ENCODE measurements at places on chromosomes 2 and 18.

DNA sequence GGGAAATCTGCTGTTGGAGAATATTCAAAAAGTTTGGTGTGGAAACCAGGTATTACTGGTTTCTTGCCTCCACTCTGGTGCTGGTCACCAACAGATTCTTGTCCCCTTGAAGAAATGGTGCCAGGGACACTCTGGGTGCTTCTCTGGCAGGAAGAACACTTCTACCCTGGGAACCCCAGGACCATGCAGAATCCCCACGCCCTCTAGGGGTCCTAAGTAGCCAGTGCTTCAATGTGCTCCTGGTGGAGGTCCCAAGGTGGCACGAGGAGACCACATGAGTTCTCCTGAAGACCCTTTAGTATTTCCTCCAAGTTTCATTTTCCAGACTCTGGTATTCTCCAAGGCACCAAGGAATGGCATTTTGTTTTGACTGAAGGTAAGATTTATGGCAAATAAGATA lies 380.6 kb downstream of the TSN start:
- DNase-seq = no peak

- DNase-seq = no peak
Observed at GRCh38 chr2:189402932-189403331, 38.3 kb upstream of the WDR75 start.

DNA sequence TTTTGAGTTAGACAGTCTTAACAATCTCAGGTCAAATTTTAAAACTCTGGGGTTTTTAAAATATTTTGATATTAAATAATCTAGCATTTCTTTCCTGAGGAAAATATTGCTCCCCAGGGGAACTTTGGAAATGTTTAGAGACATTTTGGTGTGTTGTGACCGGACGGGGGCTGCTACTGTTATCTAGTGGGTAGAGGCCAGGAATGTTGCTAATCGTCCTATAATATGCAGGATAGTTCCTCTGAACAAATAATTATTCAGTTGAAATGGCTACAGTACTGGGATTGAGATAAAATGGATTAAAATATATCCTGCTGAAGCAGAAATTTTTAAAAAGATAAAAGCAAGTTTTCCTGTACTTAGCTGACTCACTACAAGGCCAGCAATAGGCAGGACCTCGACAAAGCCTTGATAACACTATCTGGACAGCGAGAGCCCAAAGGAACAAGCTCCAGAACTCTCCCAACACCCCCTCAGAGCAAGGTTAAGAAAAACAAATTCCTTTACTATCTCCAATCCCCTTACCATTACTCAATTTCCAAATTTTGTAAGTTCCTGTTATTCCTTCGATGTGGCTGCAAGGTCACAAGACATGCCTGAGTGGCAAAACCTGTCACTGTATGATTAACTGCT lies 1407.4 kb downstream of the SUCLG1 start:
- DNase-seq = no peak

DNA sequence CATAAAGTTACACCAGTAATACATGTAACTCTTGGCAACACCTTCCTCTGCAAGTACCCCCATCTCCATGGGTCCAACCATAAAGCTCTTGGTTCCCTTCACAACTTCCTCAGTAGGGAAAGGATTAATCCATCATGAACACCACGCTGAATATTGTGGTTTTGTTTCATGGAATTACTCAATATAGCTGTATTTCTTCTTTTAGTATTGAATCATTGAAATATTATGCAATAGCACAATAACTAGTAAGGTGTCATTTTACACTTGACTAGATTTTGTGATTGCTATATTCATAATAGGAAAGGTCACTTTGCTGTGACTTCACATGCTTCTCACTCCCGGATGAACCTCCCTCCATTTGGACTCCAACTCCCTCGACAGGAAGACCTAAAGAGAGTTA lies 29.7 kb upstream of the PID1 start:
- DNase-seq = no peak

DNA sequence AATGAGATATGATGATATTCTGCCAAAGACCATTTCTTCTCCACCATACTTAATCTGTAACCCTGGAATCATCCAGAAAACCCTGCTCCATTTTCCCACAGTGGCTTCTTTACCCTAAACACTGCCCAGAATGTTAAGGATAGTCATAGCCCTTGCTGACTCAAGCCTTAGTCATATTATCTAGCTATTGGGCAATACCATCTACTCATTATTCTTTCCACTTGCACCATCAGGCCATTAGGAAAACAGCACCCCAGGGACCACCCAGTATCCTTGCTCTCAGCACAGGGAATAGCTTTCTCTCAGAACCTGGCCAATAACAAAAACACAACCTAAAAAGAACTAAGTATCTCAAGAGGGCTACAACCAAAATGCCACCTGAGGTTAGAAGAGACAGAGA lies 445.7 kb upstream of the SLC14A2 start:
- no peak for DNase-seq

DNA sequence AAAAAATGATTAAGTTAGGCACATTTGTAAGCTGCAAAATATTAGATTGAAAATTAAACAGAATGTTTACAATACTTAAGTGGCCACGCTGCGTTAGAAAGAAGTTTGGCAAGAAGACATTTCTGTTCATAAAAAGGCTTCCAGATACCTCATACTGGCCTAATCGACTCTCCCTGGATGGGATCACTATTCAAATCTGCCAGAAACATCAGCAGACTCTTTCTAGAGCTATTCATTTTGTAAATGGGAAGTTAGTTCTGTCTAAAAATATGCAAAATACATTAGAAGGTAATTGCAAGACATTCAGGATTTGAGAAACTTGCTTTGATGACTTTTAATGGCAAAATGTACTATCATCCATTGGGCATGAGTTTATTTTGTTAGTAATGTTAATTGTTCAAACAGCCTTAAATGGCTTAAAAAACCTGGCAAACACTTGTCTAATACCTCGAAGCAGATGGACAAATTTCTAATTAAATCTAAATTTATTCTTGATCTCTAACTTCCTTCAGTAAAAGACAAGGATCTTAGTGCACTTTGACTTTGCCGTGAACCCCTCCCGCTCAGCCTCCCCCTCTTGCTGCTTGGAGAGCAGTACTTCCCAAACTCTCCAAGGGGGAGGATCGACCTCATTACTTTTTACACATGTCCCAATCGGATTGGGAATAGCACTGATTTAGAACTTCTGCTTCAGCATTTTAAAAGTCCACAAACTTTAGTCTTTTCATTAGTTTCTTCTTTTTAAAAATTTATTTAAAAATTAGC lies 103.5 kb downstream of the SMIM21 start:
- DNase-seq = no peak

- DNase-seq = no peak
Observed at GRCh38 chr2:110940376-110940910, 180.3 kb upstream of the BCL2L11 start.

- no peak for DNase-seq
Observed at GRCh38 chr2:170029551-170029950, 148.4 kb upstream of the MYO3B start.

GRCh38 chr18:9613550-9614400 lies 584 bp downstream of the PPP4R1 start:
- peak; percentile 89 for DNase-seq

- DNase-seq = no peak
Observed at GRCh38 chr2:216075510-216076485, 5.8 kb downstream of the PECR start.

Measured in osteocyte (in vitro differentiated cells).